ENCODE measurements at places on chromosomes 2 and 18.
A peak's percentile ranks its signal among the peaks of the same experiment; 100 is the strongest.

DNA sequence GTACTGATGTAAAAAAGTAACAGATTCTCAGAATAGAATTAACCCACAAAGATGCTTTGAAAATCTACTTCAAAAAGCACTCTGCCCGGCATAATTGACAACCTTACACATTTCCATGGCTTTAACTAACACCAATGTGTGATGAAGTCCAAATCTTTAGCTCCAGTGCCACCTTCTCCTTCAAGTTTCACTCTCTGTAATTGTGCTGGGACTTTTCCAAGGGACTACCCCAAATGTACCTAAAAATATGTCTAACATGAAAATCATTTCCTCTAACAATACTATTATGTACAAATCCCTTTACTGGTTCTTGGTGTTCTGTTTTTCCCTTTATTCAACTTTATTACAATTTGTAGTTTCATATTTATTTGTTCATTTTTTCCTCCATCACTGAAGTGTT is 20.6 kb upstream of the UBE2E3 start:
- no peak for DNase-seq

DNA sequence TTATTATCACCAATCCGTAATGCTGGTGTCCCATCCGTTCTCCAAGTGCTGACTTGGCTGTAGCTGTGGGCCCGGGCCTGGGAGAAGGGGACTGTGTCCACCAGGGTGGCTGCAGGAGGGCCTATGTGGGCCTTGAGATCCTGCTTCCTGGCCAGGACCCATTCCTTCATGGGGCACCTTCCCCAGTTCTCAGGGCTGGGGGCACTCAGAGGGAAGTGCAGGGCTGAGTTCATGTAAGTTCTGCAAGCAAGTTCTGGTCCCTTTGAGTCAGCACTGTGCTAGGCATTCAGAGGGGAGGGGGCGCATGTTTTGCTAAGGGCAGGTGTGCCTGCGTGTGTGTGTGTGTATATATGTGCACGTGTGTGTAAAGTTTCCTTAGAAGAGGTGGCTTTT is 94.0 kb downstream of the GLI2 start:
- no peak for DNase-seq

DNA sequence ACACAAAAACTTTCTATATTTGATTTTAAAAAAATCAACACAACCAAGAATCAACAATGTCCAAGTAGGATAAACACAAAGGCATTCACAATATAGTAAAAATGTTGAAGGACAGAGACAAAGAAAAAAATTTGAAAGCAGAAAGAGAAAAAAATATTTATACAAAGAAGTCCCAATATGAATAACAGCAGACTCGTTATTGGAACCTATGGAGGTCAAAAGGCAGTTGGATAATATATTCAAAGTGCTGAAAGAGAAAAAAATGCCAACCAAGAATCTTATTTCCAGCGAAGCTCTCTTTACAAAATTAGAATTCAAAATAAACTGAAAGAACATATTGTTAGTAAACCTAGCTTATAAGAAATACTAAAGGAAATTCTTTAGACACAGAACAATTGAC is 859.5 kb downstream of the LRP1B start:
- no peak for DNase-seq

- DNase-seq: no peak
These were observed 17.4 kb downstream of the TRPM8 start for GRCh38 chr2:233934524-233934923.

DNA sequence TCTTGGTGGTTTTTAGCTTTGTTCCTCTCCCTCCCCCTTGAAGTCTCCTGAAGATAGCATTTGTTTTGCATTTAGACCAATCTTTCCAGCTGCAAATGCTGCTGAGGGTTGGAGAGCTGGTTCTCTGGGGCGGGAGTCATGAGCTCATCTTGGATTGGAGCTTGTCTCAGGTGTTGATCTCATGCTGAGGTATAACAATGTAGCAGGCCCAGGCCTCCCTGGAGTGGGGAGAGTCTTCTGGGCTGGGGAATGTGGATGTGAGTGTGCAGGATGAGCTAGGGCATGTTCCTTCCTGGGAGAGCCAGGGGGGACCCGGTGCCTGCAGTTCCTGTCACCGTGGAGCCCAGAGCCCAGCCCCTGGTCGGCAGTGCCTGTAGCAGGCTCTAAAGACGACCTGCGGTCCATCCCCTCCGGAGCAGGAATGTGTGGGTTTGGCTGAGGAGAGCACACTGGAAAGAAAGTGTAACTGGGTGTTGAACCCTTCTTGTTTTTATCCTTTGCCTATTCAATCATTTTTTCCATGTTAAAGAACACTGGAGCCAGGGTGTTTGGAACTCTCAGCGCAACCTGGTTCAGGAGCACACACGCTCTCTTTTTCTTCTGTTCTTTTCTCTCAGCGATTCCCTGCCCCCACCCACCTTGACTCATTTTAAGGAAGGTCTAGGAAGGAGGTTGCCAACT is 2.7 kb downstream of the ZNF532 start:
- no peak for DNase-seq

DNA sequence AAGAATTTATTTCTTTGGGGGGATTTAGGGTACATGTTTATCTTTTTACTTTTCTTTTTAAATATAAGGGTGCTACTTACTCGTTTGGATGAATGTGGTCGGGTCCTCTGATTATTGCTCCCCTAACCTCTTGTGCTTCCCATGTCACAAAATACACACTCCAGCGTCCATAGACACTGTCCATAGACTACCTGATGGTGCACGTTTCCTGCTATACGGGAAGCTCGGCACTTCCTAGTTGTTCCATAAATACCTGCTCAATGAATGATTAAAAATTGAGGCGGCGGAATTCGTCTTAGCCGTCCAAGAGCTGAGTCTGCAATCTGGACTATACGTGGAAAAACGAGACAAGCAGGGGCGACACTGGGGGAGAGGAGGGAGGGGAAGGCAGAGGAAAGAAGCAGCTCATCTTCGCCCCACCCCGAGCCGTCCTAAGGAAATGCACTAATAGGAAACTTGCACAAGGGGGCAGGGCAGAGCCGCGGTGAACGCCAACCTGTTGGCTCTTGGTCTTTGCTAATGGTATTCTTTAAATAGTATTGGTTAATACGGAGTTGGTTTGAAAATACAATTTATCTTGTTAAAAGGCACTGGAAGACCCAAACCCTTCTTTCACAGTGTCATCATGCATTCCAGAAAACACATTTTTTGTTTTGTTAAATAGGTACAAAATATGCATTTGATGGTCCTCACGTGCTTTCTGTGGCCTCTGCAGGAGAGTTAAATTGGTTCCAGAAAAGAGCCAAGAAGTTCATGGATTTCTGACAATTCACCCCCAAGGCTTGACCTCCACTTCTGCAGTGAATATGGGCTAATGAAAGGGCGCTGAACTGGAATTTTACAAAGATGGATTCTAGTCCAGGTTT is 73.0 kb upstream of the KCTD1 start:
- DNase-seq: peak; percentile 27

- DNase-seq: no peak
These were observed 106.5 kb downstream of the LAMA1 start for GRCh38 chr18:7011142-7011541.

GRCh38 chr2:67394734-67395133 is 2.4 kb upstream of the ETAA1 start:
- DNase-seq: no peak

DNA sequence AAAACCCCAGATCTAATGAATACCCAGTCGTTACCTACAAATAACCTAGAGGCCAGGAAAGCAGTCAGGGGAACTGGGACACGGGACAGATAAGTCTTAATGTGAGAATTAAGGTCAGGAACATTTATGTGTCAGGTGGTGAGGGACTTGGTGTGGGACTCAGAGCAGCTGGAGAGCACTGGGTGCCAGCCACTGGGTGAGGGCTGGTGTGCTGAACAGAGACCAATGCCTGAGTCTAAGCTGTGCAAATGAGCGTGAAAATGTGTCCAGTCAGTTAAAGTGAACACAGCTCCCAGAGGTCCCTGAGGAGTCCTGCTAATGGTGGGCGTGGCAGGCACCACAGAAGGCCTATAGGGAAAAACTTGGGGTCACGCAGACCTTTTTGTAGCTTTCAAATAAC is 225.9 kb downstream of the C1D start:
- DNase-seq: no peak

DNA sequence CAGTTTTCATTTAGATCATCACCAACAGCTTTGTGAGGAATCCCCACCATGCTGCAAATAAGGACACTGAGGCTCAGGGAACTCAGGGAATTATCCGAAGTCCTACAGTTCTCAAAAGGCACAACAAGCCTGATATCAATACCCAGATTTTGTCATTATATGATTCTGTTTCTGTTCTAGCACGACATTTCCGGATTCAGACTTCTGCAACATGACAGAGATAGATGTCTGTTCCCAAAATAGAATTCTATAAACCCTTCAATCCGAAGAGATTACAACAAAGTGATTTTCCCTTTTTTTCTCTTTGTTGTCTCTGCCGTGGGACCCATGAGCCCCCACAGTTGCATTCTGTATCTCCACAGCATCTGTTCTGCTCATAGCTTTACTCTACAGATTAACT is 72.0 kb downstream of the DOCK10 start:
- no peak for DNase-seq

DNA sequence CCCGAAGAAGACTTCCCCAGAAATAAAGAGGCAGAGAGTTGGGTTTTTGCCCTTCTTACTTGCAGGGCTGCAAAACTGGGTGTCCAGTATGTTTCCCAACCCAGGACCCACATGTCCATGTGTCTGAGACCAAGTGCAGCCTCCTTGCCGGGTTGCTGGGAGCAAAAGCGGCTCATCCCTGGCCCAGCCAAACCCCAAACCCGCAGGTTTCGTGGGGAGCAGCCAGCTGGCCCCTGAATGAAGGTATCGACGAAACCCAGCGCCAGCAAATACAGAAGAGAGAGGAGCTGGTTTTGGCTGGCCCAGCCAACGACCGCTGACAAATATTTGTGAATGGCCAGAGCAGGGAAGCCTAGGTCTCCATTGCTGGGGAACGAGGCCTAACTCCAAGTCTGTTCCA is 197.1 kb downstream of the SMAD7 start:
- DNase-seq: no peak

DNA sequence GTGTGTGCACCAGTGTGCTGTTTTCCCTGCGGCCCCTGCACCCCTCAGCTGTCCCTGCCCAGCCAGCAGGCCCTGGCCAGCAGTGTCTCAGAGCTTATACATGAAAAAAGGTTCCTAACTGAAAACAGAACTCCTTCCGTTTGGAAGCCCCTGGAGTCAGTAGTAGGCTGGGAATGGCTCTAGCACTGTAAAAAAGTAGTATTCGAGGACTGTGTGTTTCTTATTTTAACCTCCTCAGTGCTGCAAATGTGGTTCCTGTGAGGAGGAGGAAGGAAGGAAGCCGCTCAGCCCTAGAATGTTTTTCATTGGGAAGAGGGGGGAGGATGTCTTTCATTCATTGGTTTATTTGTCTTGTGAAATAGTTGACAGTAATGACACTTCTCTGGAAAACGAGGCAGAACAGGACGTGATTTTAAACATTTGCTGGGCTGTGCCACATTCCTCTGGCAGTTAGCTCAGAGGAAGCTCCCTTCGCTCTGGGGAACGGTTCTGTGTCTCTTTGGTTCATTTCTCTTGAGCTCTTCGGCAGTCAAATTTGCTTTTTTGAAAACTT is 103.5 kb downstream of the SPTBN1 start:
- DNase-seq: no peak

- DNase-seq: no peak
These were observed 525.4 kb downstream of the PIK3C3 start for GRCh38 chr18:42480441-42480840.

DNA sequence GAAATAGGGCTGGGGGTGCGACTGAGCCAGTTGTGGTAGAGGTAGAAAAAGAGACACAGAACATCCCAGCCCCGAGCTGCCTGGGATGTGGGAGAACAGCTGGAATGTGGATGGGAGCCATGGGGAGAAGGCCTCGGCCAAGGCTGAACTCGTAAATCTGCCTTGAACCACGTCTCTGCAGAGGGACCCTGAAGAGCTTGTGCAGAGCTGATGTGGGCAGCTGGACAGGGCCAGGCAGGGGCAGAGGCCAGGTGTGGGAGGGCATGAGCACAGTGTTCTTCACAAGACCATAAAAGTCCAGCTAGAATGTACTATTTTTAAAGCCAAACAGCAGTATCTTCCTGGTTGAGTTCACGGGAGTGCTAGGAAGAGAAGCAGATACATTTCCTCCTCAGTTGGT is 5.7 kb downstream of the TCF23 start:
- no peak for DNase-seq

DNA sequence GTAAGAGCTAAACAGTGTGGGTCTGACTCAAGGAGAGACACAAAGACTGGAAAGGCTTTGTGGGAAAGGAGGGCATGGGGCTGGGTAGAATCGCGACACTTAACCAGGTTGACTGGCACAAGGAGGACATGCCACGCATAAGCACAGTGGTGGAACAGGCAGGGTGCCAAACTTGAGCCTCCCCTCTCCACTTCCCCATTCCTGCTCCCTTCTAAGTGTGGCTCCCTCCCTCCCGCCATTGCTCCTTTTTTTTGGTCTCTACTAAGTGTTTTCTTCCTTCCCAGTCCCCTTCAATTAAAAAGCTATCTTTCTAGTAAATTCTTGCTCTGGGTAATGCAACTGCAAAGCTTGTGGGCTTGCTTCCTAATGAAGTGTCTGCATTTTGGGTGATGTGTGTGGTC is 40.3 kb upstream of the ZFP36L2 start:
- no peak for DNase-seq

- no peak for DNase-seq
These were observed 74.1 kb downstream of the ACAA2 start for GRCh38 chr18:49739275-49739674.

GRCh38 chr2:30293303-30293921 is 62.1 kb downstream of the LBH start:
- DNase-seq: no peak

DNA sequence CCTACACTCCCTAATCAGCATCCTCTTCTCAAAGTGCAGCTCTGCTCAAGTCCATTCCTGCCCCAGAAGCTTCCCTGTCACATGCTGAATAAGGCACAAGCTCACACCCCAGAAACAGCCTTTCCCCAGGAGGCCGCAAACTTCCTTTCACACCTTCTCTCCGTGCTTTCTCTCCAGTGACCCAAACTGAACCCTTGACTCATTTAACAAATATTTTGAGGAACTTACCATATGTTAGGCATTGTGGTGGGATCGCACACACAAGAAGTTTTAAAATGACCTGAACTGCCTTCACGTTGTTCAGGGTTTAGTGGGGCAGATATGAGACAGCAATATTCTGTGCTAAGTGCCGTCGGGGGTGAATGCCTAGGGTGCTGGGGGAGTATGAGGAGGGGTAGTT is 161.3 kb downstream of the INSIG2 start:
- DNase-seq: no peak

DNA sequence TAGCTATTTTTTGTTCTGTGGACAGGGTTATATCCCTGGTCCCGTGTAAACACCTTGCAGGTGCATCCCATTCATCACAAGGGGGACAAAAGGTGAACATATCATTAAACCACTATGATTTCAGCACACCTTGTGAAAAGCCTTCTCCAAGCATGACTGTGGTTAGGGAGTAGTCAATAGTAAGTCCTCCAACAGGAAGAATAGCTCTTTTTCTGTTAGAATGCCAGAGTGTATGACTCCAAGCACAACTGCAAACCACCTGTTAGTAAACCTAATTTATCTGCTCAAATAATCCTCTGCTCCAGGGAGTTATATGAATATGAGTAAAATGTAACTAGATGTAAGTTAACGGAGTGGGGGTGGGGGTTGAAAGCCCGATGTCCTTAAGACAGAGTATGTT is 240.5 kb downstream of the AGPS start:
- DNase-seq: no peak

Data from neuronal stem cell (in vitro differentiated cells).